ENCODE measurements at places on chromosomes 12 and 14.
A peak's percentile ranks its signal among the peaks of the same experiment; 100 is the strongest.

DNA sequence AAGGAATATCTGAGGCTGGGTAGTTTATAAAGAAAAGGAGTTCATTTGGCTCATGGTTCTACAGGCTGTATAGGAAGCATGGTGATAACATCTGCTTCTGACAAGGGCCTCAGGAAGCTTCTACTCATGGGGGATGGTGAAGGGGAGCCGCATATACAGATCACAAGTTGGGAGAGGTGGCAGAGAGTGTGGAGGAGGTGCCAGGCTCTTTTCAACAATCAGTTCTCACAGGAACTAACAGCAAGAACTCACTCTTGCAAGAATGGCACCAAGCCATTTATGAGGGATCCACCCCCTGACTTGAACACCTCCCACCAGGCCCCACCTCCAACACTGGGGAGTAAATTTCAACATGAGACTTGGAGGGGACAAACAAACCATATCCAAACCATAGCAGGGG, 3.5 kb upstream of the TSPAN11 start:
- no peak for DNase-seq

DNA sequence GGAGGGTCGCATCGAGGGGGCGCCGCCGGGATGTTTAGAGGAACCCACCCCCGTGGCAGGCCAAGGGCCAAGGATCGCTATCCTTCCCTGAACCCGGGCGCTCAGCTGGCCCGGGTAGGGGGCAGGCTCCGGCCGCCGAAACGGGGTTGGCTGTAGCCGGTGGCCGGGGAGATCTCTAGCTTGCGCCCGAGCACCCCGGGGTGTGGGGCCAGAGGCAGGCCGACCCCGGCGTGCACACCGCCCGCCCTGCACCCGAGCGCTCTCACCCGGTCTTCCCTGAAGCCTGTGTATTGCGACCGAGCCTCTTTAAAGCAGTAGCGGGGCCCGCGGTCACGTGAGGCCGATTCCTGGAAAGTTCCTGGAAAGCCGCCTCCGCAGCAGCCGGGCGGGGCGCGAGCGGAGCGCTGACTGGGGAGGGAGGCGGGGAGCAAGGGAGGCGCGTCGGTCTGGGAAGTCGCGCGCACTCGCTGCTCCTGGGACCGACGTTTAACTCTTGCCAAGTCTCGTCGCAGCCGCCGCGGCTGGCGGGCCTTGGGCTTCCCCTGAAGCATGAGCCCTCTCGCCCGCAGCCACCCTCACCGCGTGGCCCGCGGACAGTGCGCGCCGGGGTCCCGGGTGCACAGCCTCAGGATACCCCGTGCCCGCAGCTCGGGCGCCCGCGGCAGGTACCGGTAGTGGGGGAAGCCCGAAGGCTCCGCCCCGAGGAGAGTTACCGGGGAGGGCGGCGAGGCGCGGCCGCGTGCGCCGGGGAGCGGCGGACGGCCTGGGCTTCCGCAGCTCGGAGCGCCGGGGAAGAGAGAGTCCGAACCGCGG, 1.7 kb upstream of the SOCS2 start:
- peak; percentile 91 for DNase-seq

DNA sequence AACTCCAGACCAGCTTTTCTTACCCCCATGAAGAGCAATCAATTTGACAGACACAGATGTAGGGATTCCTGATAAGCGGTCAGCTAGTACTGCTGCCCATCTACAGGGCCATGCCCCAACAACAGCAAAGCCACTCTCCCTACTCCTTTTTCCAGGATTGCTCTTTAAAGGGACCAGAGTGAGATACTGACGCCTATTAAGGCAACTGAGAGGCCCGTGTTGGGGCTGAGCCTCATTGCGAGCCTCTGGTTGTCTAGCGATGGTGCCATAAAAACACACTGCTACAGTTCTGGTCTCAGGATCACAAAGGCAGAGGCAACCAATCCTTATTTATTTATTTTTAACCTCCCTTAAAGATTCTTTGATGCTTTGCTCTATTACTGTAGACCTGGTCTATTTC, 31.1 kb downstream of the AK7 start:
- DNase-seq, result no peak

DNA sequence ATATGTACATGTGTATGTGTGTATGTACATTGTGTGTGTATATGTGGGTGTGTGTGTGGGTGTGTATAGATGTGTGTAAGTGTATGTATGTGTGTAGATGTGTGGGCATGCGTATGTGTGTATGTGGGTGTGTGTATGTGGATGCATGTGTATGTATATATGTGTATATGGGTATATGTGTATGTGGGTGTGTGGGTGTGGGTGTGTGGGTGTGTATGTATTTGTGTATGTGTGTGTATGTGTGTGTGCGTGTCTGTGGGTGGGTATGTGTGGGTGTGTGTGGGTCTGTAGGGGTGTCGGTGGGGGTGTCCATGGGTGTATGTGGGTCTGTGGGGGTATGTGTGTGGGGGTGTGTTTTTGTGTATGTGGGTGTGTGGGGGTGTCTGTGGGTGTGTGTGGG, 101.6 kb downstream of the PIWIL1 start:
- peak; percentile 2 for DNase-seq

GRCh38 chr12:62806893-62807292, 128.1 kb downstream of the PPM1H start:
- no peak for DNase-seq

DNA sequence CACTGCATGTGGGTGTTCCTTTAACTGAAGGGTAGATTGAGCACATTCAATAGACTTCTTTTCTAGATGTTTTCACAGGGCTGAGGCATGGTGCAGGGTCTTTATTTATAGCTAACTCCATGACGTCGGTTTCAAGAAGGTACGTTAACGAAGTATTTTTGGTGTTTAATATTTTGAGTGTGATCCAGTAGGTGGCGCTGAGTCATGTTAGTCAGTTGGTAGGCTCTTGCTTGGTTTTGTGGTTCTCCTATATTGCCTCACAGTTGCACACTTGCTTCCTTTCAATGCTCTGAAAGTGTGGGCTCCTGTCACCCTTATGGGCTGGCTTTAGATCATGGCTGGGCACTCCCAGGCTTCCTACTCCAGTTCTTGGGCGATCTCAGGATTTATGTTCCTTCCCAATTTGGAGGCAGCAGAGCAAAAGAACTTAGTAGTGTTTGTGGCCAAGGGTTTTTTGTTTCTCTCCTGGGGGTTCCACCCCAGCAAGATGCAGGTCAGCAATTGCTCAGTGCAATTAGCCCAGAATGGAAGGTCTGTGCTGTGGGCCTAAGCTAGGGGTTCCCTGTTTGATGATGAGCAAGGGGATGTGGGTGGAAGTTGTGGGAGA, 471.6 kb upstream of the FOXG1 start:
- no peak for DNase-seq

DNA sequence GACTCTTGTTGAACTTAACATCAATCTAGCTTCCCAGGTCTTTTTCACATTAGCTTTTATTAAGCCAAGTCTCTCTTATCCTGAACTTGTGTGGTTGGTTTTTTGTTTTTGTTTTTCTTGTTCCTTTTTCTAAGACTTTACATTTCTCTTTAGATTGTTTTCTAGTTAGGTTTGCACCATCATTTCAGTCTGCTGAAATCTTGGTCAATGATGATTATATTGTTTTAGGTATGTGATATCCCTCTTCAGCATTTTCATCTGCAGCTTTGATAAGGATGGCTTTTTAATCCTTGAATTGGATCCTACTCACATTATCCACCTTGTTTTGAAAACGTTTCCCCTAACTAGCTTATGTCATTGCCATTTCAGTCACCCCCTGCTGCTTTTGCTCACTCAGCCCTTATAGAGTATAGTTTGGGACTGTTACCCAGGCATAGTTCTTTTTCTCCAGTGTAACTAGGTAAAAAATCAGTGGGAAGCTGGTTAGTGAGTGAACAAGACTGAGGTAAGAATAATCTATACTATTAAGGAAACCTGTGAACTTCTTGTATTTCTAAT, 22.0 kb downstream of the YLPM1 start:
- no peak for DNase-seq

All from activated CD8-positive, alpha-beta memory T cell treated with anti-CD3 and anti-CD28 coated beads, Interleukin-2, amount 50 U/mL, for 4 hours (primary cell).